ENCODE measurements at places on chromosomes 16 and 17.

DNA sequence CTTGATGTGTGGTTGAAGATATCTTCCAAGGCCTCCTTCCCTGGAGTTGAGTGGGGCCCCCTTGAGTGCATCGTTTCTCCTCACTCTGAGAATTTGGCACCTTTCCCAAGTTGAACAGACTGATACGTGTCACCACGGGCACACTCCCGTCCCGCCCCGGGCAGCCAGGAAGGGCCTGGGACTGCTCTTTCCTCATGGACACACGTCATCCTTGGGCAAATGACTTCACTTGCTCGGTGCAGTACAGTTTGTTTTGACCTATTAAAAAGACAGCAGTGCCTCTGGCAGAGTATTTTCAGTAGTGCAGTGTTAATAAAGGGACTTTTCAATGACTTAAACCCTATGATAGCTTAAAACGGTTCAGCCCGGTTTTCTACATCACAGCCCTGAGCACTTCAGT lies 59.9 kb downstream of the SEC14L1 start:
- DNase-seq: no peak

DNA sequence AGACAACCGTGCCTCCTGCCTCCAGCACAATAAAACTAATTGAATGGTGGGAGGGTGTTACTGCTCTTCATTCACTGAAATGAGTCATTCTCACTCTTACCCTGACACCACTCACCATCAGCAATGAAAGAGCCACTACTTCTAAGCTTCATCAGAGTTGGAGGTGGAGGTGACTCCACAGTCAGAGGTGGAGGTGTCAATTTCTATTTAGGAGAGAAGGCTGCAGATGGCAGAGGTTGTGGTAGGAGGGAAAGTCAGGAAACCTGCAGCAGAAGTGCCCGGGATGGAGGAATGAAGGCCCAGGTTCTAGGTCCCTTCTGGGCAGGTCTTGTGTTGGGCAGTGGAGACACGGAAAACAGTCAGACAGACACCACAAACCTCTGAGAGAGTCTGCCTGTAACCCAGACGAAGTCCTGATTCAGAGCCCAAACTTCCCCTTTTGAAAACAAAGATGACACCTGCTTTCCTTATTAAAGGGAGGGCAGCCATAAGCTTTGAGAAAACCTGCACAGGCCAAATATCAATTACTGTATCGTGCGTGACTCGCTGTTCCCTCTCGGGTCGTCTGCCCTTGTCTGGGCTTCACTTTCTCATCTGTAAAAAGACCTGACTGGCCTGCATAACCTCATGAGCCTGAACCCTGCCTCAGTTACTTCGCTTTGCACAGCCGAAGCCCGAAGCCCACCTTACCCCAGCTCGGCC lies 668 bp downstream of the ATPAF2 start:
- DNase-seq: peak; percentile 16

DNA sequence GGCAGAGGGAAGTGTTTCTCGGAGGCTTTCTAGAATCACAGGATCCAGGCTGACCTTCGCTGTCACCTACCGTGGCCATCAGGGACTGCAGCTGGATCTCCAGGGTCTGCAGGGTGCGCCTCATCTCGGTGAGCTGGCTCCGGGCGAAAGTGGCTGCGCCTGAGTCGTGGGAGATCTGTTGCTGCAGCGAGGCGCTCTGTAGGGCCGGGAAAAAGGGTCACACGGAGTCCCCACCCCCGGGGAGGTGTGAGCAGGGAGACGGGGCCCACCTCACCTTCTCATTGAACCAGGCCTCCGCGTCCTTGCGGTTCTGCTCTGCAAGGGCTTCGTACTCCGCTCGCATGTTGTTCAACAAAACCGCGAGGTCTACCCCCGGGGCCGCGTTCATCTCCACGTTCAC lies 2.9 kb downstream of the KRT28 start:
- DNase-seq: no peak

- DNase-seq: no peak
Observed at GRCh38 chr17:49578414-49578813, 2.7 kb downstream of the NXPH3 start.

DNA sequence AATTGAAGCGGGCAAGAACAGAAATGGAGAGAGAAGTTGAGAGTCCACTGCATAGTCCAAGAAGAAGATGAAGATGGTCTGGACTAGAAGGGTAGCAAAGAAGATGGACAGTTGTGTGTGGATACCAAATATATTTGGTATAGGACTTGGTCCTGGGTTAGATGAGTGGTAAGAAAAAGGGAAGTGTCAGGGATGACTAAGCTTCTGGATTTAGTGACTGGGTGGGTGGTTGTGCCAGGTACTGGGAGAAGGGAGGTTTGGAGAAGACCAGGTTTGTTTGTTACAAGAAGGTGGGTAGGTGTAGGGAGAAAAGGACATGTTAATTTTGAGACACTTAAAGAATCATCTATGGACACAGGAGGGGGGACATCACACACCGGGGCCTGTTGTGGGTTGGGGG lies 5.4 kb downstream of the VMP1 start:
- no peak for DNase-seq

GRCh38 chr17:69088643-69089200 lies 28.0 kb upstream of the ABCA9 start:
- no peak for DNase-seq

GRCh38 chr17:73586921-73587602 lies 57.2 kb downstream of the SDK2 start:
- DNase-seq: no peak

DNA sequence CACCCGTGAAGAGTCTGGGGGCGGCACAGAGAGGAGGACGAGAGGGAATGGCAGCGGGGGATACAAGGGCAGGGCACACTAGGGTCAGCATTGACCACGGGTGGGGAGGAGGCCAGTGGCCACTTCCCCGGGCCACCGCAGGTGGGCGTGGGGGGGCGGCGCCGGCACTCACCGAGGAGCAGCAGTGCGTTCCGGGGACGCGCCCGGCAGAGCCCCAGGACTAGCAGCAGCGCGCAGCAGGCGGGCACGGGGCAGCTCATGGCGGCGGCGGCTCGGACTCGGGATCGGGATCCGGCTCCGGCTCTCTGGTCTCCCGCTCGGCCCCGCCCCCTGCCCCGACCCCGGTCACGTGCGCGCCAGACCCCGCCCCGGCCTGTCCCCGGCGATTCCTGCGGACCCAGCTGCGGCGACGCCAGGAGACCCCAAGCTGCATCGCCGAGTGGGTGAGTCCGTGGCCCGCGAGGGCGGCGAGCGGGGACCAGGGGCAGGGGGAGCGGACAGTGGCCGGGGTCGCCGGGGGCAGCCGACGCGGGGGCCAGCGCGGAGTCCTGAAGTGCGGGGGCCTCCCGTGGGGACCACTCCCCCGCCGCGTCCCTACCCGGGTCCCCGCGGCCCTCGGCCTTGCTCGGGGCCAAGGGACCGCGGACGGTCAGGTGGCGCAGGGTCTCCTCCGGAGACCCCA lies at the start of the genes SGSH and SLC26A11:
Gene SGSH (minus strand): TSS at position 280 of the 682 bp plus-strand sequence. CDS start 20 bp downstream, at position 260.
Gene SLC26A11 (plus strand): TSS at position 374 of the 682 bp plus-strand sequence. CDS start 1,134 bp downstream, outside the sequence.
- DNase-seq: peak; percentile 86

- DNase-seq: no peak
Observed at GRCh38 chr17:49201481-49201927, 8.9 kb downstream of the GNGT2 start.

DNA sequence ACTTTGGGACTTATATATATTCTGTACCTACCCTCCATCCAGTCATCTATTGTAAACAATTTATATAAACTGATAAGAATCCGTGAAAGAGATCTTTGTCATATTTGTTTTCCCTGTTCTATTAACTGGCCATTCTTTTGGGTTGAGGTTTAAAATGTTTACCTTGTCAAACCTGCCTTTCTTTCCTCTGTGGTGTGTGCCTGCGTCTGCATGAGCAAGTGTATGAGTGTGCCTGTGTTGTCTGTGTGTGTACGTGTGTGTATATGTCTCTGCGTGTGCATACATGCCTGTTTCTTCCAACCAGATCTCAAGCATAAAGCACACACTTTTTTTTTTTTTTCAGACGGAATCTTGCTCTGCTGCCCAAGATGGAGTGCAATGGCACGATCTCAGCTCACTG lies 201.5 kb downstream of the C16orf95 start:
- no peak for DNase-seq

DNA sequence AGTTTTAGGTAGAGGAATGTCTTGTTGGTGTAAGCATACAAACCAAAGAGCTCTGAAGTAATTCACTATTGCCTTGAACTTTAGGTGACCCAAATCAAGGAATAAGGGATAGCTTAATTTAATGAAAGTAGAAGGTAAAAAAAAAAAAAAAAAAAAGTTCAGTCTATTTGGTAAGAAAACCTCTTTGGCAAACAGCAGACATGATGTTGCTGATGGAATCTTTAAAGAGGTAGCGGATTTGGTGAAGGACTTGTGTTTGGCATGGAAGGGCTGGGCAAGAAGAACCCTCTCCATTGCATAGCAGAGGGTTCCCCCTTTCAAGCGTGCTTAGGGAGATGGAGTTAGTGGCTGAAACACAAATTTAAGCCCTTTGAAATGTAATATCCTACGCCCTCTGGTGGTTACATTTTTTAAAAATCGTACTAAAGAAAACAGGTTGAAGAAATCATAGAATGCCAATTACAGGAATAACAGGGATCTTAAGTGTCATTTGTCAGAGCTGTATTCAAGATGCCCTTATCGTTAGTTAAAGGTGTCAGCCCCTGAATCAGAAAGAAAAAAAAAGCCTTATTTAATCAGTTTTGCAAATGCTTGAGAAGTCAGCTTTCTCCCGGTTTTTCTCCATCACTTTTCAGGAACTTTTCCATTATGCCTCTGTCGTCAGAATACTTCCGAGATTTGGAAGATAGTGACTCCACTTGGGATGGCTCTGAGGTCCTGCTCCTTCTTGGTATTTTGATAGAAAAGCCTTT lies 383.1 kb downstream of the KCNJ2 start:
- DNase-seq: peak; percentile 64

GRCh38 chr17:77343031-77343800 lies 202.4 kb downstream of the SEC14L1 start:
- no peak for DNase-seq

DNA sequence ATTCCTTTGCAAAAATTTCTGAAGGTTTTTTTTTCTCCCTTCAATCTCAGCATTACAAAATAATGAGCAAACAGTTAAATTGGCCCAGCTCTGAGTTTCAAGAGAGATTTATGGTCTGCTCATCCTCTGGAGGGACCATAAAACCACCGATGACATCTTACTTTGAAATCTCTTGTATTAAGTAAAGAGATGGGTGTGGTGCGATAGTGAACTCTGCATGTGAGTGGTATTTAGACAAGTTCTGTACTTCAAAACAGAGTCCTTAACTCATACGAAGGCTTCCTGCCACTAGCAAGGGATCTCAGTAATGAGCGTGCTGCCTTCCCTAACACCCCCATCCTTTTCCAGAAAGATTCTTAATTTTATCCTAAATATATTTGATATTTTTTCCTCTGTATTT lies 2.1 kb downstream of the FAM20A start:
- DNase-seq: peak; percentile 11

GRCh38 chr16:81846105-81846504 lies 67.0 kb downstream of the PLCG2 start:
- no peak for DNase-seq

- peak; percentile 90 for DNase-seq
Observed at GRCh38 chr17:76710863-76711611, at the start of gene MXRA7. MXRA7 (minus strand) TSS chr17:76710965; CDS start chr17:76710946, 19 bp downstream.

GRCh38 chr16:69796285-69797118 lies 34.4 kb downstream of the WWP2 start:
- DNase-seq: peak; percentile 68

GRCh38 chr16:89529097-89529496 lies 20.9 kb downstream of the SPG7 start:
- DNase-seq: no peak

- no peak for DNase-seq
Observed at GRCh38 chr17:77741109-77741508, 217.4 kb upstream of the TNRC6C start.

DNA sequence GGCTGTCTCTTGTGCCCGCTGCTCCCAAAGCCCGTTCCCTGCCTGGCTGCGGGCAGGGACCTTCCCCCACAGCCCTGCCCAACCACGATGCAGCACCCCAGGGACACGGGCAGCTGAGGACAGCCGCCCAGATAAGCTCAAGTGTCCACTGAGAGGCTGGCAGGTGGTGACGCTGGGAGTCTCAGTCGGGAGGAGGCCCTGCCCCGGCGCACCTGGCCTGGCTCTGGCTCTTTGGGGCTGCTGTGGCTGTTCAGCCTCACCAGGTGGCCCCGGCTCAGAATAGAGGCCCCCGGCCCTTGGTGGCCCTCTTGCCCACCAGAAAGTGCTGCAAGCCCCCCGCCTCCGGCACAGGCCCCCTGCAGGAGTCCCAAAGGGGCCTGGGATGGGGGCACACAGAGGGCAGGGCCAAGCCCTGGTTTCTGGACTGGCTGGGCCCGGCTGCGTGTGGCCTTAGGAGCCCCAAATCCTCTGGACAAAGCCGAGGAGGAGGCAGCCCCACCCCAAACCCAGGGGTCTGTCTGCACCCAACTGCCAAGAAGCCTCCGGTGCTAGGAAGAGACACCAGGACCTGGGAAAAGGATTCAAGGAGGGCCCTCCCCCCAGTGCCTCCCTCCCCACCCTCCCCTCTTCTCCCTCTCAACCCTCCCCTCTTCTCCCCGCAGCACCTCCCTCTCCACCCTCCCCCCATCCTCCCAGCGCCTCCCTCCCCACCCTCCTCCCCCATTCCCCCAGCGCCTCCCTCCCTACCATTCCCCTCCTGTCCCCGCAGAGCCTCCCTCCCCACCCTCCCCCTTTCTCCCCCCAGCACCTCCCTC lies 5.3 kb downstream of the NTHL1 start:
- DNase-seq: peak; percentile 41

DNA sequence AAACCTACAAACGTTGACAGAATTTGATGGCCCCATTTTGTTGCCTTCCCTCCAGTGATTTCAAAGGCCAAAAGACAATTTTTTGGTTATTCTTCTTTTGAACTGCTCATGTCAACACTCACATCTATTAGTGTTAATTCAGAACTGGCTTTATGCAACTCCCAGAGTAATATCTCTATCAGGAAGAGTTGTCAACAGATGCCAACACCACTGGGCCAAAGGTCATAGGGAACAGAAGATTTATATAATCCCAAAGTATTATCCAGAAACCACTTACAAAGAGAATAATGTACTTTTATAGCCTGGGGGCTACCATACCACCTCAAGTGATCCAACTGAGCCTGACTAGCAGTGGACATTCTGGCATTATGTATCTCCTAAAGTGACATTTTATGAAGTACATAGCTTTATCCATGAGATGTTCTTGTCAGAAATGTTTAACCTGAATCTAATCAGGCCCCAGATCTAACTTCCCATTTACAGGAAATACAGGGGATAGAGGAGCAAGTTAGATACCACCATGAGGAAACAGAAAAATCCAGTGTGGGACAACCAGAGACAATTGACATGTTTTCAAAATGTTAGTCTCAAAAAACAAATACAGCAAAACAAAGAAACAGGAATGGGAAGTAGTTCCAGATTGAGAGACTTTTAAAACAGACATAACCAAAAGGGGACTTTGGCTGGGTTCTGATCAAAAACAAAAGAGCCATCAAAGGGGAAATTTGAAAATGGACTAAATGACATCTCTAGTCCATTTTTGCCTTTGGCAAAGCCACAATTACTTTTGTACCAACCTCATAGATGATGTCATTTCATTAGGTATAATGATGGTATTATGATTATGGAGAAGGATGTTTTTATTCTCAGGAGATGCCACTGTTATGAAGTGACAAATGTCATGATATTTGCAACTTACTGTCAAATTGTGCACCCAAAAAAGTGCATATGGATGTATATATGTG lies 18.5 kb downstream of the FAM117A start:
- DNase-seq: no peak
